ENCODE measurements at places on chromosomes 11 and 22.

- no peak for DNase-seq
Measured at GRCh38 chr11:101028644-101029043, 101.0 kb downstream of the PGR start.

DNA sequence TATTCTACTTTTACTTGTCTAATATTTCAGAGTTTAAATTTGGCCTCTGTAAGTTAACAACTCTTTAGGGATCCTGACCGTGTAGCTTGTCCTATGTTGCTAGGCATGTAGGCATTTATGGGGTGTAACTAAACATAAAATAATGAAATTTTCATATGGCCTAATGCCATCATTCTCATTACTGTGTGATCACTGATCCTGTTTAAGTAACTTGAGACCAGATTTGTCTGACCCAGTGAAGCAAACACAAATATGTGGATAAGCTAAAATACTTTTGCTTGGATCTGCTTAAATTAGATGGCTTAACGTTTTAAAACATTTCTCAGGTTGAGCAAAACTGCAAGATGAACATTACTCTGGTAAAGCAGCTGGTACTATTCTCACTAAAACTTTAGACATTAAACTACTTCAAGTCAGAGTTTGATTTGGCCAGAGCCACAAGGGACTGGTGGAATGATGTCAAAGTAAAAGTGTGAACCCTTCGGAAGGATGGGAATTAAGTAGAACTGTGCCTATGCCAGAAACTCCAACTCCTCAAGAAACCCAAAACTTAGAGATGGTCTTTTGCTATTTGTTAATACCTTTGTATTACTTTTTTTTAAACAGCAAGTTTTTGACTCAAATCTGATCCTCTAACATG is 12.5 kb downstream of the QSER1 start:
- no peak for DNase-seq

- no peak for DNase-seq
Measured at GRCh38 chr11:4459500-4459899, 10.4 kb downstream of the OR52K2 start.

DNA sequence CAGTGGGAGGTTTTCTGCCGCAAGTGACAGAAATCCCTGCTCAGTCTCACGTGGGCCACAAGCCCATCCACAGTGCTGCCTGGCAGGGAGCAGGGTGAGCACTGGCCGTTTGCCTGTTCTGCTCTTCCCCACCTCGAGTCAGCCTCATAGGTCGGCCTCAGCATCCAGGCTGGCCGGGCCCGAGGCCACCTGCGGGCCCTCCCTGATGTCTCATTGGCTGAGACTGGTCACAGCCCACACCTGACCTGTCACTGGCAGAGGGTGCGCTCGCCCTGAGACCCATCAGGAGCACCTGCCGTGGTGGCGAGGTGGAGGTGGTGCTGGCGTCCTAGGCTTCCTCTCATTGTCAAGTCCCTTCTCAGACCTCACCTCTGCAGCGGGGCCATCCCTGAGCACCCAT is 72.1 kb downstream of the ELFN2 start:
- DNase-seq = no peak

GRCh38 chr22:21628386-21629254 is 1.2 kb downstream of the YDJC start:
- no peak for DNase-seq

DNA sequence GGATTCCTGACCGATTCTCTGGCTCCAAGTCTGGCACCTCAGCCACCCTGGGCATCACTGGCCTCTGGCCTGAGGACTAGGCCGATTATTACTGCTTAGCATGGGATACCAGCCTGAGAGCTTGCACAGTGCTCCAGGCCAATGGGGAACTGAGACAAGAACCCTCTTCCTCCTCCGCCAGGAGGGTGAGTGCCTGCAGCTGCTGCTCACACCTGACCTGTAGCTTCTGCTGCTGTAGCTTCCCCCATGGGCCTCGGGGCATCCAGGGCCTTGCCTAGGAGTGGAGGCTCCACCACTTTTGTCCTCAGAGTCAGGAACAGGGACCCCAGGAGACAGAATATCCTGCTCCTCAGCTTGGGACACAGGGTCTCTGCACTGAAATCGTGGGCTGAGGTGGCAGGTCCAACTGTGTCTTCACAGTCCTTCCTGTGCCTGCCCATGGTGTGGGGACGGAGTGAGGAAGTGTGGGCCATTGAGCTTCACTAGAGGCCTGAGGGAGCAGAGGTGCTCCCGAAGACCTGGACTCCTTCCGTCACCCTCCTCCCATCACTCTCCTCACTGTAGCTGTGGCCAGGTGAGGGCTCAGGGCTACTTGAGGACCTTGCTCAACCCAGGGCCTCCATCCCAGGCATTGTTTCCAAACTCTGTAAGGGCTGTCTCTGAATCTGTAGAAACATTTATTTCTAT is 103.8 kb downstream of the ZNF280B start:
- DNase-seq = no peak

GRCh38 chr11:101127699-101128570 is 1.7 kb downstream of the PGR start:
- no peak for DNase-seq

DNA sequence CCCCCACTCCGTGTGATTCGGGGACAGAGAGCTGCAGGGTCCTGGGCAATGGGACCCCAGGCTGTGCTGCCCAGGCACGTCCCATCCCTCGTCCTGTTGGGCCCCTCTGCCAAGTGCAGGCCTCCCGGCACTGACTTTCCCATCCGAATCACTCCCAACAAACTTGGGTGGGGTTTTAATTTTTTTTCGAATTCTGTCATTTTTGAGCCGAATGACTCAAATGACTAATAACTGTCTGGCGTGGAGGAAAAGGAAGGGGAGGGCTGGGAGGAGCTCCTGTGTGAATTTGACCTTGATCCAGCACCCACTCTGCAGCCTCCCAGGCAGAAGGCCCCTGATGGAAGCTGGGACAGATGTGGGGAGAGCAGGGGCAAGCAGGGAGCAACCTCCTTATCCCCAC is 1173.2 kb downstream of the BRD1 start:
- DNase-seq = no peak

DNA sequence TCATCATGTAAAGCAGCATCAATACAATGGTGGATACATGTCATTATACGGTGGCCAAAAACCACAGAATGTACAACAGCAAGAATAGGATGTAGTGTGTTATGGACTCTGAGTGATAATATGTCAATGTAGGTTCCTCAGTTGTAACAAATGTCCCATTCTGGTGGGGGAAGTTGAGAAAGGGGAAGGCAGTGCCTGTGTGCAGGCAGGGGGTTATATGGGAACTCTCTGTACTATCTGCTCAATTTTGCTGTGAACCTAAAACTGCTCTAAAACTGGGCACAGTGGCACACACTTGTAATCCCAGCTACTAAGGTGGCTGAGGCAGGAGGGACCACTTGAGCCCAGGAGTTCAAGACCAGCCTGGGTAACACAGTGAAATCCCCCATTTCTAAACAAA is 5.9 kb downstream of the CHKA start:
- DNase-seq = no peak

- DNase-seq = no peak
Measured at GRCh38 chr11:9562716-9563115, 10.8 kb upstream of the WEE1 start.

- DNase-seq = no peak
Measured at GRCh38 chr11:69308491-69308911, 14.5 kb downstream of the MYEOV start.

DNA sequence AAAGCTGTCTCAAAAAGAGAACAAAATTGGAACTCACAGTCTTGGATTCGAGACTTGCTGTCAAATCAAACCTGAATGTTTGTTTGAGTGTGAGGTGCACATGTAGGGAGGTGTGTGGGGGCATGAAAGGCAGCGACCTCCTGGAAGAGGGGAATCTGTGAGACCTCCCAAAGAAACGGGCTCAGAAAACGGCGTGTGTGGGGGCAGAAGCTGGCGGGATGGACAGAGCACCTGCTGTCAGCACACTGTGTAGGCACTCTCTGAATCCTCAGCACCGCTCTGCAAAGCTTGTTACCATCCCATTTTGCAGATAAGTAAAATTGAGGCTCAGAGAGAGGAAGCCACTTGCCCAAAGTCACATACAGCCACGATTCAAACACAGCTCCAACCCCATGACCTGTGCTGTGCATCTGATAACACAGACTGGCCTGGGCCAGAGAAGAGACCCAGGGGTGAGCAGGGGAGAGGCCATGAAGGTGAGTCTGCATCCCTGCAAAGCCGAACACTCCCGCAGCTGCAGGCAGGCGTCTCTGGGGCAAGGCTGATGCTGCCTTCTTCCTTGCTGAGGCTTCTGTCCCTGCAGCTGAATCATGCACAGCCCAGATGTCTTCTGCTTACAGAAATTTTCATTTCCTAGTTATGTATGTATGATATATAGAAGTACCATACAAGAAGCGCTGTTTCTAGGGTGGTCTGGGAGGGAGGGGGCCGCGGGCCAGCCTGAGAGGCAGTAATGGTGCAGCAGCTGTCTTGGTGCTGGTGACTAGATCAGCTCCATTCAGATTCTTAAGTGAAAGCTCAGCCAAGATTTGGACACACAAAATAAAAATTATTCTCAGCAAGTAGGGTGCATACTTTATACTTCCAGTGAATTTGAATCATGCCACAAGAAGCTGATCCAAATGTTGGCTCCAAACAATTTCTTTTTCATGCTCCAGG is 67.3 kb upstream of the SHISAL1 start:
- DNase-seq = no peak

- DNase-seq = no peak
Measured at GRCh38 chr22:34861787-34862186, 204.2 kb upstream of the ISX start.

DNA sequence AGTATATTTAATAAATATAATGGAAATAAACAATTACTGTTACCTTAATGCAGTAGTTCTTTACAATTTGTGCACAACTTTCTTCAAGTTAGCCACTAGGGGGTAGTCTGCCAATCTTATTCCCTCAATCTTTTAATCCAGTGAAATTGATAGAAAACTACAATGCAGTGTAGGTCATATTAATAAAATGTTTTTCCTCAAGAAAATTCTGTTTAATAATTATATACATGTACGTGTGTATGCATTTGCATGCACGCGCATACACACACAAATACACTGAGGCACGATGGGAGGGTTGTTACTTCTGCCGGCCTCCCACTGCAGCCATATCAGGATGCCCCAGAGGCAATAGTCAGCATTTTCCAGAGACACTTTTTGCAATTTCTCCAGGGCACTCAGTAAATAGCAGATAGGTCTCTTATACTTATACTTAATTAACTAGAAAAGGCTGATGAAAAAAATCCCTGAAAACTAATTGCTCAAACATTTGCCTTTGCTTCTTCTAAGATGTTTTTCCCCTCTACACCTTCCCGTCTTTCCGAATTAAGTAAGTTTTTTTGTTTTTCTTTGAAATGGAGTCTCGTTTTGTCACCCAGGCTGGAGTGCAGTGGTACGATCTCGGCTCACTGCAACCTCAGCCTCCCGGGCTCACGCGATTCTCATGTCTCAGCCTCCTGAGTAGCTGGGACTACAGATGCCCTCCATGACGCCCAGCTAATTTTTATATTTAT is 3.1 kb downstream of the GAB2 start:
- peak; percentile 8 for DNase-seq

DNA sequence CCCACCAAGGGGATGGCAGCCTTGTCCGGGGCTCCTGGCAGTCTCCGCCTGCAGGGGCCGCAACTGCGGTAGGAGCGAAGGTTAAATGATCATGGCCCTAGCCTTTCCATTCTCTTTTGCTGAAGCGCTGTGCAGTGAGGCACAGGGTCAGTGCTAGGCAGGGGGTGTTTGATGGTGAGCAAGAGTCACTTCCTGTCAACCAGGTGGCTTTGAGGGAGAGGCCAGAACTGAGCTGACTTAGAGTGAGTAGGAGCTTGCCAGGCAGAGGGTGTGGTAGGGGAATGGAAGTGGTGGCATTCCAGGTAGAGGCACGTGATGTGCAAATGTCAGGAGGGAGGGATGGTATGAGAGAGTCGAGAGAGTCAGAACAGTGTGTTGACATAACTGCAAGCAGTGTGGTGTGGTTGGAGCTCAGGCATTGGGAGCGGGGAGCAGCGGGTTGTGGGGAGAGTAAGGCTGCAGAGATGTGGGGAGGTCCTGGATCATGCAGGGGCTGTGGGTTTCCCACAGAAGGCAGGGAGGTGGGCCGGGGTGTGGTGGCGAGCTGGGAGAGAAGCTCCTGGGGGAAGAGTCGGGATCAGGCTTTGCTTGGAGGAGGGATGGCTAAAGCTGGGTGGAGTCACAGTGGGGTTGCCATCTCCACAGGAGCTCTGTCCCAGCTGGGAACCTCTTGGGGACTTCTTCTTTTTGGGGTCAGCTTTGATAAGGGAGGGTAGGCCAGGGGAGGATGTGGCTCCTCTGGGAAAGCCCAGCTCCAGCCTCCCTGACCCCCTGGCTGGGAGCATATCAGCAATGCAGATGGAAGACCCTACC is 33.3 kb downstream of the AMPD3 start:
- DNase-seq = no peak

- no peak for DNase-seq
Measured at GRCh38 chr11:61124574-61125309, 22.5 kb downstream of the CD5 start.
